ENCODE measurements at places on chromosomes 12 and 14.

GRCh38 chr12:88300931-88301330 is 158.8 kb downstream of the TMTC3 start:
- DNase-seq, result no peak

- DNase-seq, result no peak
Observed at GRCh38 chr14:104805941-104806624, 5.2 kb downstream of the ZBTB42 start.

GRCh38 chr12:59499774-59500173 is 96.1 kb upstream of the SLC16A7 start:
- no peak for DNase-seq

DNA sequence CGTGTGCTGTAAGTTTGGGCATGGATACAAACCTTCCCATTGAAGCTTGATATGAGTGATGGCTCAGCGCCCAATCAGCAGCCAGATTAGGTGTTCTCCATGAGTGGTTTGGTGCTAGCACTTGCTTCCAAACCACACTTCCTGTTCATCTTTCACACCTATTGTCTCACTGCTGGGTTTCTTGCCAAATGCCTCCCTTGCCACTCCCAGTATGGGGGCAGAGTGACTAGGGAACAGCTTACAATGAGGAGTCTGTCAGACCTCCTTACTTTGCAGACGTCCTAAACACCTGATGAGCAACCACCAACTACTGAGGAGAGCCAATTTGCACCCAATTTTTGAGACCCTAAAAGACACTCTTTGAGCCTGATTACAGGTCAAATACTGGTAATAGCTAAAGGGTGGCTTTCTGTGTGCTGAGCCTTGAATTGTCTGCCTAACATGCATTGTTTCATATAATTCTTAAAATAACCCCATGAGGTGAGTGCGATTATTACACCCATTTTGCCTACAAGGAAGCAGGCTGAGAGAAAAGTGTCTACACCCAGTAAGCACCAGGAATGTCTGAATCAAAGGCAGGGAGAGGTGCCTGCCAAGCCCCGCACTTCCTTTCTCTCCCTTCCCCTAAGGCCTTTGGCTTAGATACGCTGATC is 48.4 kb upstream of the FOS start:
- DNase-seq, result peak; percentile 45

DNA sequence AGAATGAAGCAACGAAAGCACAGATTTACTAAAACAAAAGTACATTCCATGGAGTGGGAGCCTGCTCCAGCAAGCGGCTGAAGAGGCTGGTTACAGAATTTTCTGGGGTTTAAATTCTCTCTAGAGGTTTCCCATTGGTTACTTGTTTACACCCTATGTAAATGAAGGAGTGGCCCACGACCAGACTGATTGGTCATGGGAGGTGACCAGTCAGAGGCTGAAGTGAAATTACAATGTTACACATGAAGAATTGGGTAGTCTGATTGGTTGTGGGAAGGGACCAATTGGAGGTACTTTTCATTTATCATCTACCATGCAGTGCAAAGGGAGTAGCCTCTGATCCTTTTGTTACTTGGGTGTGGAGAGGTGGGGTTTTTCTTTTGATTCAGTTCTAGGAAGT is 36.2 kb upstream of the APPL2 start:
- DNase-seq, result no peak

DNA sequence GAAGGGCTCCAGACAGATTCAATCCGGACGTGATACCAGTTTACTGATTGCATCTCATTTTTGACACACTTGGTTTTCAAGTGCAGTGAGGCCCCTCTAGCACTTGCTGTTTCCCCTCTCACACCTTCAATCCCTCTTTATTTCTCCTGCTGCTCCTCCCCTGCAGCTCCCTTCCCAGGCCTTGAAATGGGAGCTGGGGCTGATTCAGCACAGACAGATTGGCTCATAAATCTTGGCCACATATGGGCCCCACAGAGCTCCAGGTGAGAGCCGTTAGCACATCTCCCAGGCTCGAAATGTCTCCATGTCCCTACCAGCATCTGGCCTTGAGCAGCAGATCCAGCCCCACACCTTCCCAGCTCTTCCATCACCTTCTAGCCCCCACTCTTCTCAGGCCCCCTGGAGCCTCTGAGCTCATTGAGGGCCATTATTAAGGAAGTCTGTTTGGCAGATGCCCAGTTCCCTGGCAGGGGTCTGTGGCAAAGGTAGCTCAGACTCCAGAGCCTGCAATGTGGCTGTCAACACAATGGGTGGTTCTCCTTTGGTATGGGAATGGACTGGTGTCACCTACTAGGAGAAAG is 220.3 kb upstream of the FKBP4 start:
- DNase-seq, result no peak

DNA sequence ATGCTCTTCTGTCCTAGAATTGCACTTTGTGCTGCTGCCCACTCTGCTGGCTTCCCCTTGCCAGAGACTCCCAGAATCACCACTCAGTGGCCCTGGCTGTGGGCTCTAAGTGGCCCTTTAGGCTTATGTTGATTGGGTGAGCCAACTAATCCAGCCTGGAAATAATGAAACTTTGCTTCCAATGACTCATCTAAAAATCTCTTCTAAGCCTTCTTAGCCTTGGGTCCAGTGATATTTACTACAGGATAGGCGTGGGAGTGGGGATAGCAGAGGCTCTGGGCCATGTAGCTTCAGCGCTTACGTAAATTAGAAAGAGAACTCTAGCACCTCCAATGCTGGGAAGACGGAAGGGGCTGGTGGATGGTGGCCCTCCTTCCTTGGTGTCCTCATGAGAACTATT is 137.9 kb downstream of the TTC8 start:
- no peak for DNase-seq

DNA sequence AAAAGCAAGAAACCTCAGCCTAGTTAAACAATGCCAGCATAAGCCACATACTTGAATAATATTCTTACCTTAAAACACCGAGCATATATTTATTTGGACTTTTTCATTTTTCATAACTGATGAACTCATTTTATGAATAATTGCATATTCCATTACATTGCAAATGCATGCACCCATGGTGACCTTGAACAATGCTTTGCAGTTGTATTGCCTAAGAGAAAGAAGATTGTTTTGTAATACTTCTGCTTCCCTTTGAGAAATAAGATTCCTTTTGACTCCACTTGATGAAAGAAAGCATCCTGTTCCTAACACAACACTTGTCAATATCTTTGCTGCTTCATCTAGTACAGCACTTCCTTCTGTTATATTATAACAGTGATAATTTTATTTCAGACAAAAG is 1182.2 kb downstream of the FLRT2 start:
- DNase-seq, result no peak

DNA sequence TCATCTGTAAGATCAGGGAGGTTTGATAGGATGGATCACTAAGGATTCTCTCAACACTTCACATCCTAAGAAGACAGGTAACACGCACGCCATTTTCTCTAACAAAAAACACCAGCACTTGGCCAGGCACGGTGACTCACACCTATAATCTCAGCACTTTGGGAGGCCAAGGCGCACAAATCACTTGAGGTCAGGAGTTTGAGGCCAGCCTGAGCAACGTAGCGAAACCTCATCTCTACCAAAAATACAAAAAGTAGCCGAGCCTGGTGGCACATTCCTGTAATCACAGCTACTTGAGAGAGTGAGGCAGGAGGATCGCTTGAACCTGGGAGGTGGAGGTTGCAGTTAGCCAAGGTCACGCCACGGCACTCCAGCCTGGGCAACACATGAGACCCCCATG is 10.5 kb upstream of the CDK2AP1 start:
- no peak for DNase-seq

GRCh38 chr12:113479216-113479589 is 7.5 kb upstream of the LHX5 start:
- no peak for DNase-seq

Data from stimulated activated CD4-positive, alpha-beta T cell treated with anti-CD3 and anti-CD28 coated beads, Interleukin-4, amount 100 ng/mL, for 24 hours (primary cell).